ENCODE measurements at places on chromosomes 2 and 18.

GRCh38 chr18:58608216-58608615 lies 20.7 kb downstream of the ALPK2 start:
- no peak for DNase-seq

DNA sequence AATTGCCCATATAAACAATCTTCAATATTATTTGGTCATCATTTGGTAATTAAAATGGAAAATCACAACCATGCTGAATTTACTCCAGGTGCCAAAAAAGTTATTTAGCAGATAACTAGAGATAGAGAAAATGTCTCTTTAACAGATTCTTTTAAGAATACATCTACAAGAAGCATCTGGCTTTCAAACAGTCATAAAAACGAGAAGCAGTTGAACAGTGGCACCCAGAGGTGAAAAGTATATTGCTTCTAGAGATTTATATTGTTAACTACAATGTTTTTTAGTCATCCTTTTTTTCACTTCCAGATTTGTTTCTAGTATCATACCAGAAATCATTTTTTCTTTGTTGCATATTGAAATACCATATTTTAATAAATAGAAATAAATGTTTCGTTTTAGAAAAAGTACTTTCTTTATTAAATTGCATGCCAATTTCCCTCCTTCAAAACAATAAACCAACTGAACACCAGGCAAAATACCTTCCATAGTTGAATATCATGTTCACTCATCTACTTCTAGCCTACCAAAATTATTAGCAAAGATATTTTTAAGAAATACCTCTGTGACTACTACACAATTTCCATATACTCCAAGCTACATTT lies 65.4 kb upstream of the HNRNPA3 start:
- DNase-seq = no peak

DNA sequence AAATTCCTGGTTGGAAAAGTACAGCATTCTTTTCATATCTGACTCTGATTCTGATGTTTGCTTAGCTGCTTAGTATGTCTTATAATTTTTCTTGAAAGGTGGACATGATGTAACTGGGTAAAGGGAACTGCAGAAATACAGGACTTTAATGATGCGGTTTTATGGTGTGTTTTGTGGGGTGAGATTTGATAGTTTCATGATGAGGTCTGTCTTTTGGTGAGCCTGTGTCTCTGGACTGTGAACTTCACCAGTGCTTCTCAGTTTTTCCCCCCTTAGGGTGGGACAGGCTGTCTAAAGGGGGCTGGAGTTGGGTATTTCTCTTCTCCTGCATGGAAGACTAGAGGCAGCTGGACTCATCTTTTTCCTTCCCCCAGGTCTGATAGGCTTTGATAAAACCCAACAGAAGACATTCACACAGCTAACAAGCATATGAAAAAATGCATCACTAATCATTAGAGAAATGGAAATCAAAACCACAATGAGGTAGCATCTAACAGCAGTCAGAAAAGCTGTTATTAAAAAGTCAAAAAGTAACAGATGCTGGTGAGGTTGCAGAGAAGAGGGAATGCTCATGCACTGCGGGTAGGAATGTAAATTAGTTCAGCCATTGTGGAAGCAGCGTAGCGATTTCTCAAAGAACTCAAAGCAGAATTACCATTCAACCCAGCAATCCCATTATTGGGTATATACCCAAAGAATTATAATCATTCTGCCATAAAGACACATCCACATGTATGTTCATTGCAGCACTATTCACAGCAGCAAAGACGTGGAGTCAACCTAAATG lies 77.6 kb downstream of the EPC2 start:
- no peak for DNase-seq

DNA sequence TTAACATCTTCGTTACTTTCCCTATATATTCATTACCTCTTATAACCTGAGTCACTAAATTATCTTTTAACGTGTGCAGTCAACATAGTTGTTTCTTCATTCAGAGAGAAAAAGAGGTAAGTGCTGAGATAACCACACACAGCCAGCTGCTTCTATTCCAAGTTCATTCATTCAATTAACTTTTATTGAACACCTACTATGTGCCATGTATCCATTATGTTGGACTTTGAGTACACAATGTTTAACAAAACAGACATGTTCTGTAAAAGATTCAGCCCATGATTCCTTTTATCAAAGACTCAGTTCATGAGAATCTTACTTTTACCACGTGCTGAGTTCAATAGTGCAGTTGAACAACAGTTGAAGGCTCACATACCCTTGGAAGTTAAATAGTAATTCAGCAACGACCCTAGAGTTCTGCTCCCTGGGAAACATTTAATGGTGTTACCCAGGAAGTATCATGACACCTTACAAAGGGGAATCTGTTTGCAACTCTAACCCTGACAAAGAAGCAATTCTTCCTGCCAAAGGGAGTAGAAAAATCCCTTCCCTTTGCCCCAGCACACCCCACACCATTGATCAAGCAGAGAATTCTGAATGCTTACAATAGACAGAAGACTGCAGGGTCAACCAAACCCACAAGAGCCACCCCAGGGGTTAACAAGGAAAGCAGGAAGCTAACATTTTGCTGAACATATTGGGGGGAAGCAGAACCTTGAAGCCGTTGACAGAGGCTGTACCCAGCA lies 595.8 kb downstream of the STK39 start:
- DNase-seq = no peak

DNA sequence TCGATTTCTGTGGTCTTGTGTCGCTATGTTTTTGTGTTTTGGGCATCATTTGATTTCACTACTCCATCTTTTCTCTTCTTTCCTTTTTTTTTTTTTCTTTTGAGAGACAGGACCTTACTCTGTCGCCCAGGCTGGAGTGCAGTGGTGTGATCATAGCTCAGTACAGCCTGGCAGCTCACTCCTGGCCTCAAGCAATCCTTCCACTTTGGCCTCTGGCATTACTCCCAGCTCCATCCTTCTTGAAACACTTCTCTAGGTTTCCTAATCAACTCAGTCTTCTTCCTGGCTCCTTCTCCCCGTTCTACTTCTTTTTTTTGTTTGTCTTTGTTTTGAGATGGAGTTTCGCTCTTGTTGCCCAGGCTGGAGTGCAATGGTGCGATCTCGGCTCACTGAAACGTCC lies 26.5 kb downstream of the TCF23 start:
- no peak for DNase-seq
